ENCODE measurements at places on chromosomes 3 and 15. TPM values are rescaled to one million over a fixed set of nuclear protein-coding genes. Genes with fewer than 3 reads are reported as not detected.

DNA sequence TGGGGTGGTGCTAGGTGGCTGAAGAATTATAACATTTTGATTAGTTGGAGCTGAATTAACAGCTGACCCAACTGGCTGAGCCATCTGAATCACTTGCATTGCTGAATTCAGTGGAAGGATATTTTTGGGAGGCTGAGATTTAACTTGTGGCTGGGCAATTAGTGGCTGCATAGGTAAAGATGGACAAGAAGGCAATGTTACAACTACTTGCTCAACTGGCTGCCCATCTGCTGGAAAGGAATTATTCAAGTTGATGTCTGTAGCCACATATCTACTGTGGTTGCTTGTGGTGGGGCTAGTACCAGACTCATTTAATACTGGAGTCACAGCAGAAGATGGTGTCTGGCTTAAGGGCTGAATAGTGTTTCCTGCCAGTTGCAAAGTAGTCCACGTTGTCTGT lies 36.4 kb downstream of the USF3 start:
- no peaks in the 10 kb centered on the region for H3K4me1 ChIP-seq
- H3K27me3 ChIP-seq: no peaks in the 10 kb centered on the region
- H3K27ac ChIP-seq: no peak overlapping the region
- H3K4me3 ChIP-seq: no peak overlapping the region
- DNase-seq: no peak
- H3K36me3 ChIP-seq: peaks cover 52% of the 10 kb centered on the region

DNA sequence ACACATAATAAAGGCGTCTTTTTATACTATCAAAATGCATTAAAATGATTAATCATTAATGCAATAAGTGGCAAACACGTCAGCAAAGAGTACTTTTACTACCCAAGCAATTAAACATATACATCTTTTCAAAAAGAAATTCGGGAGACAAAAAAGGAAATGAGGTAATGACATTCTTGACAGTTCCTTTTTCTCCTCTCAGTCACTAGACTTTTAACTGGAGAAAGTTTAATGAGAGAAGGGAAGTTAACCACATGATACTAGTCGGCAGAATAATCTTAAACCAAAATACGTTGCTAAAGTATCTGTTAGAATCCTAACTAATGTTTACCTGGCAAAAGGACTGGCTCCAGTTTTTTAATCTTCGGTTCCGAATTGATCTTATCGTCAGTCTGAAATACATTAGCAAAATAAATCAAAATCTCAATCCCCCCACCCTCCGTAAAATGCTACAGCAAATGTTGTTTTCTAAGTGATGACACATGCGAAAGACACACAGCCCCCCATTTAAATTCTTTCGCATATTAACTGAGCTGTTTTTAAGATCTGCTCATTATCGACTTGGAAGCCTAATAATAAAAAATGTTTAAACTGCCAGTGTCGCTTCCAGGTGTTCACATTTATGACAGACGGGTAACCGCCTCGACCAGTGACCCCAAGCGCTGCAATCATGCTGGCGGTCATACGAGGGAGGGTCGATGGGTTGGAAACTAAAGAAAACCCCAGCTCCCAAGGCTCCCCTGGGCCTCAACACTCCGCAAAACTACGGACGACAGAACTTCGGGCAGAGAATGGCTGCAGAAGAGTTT lies 778 bp downstream of the MTMR10 start:
- H3K27me3 ChIP-seq: no peaks in the 10 kb centered on the region
- H3K27ac ChIP-seq: peak overlapping the region; percentile 96
- H3K4me3 ChIP-seq: peak overlapping the region; percentile 97
- no peak for DNase-seq
- peaks cover 33% of the 10 kb centered on the region for H3K4me1 ChIP-seq
- H3K36me3 ChIP-seq: peaks cover 3% of the 10 kb centered on the region

- no peak for DNase-seq
- no peak overlapping the region for H3K27ac ChIP-seq
- H3K27me3 ChIP-seq: no peaks in the 10 kb centered on the region
- H3K36me3 ChIP-seq: peaks cover 2% of the 10 kb centered on the region
- peaks cover 4% of the 10 kb centered on the region for H3K4me1 ChIP-seq
Observed at GRCh38 chr3:14241716-14242115, 63.1 kb downstream of the LSM3 start.

- DNase-seq: no peak
- no peak overlapping the region for H3K27ac ChIP-seq
- no peaks in the 10 kb centered on the region for H3K36me3 ChIP-seq
- H3K4me1 ChIP-seq: peaks cover 9% of the 10 kb centered on the region
- no peak overlapping the region for H3K4me3 ChIP-seq
Observed at GRCh38 chr15:33698126-33698525, 270.2 kb upstream of the CHRM5 start.

- peaks cover 29% of the 10 kb centered on the region for H3K4me1 ChIP-seq
- peaks cover under 1% of the 10 kb centered on the region for H3K36me3 ChIP-seq
- DNase-seq: no peak
- no peaks in the 10 kb centered on the region for H3K27me3 ChIP-seq
Observed at GRCh38 chr3:14989943-14990779, 42.8 kb downstream of the NR2C2 start.

DNA sequence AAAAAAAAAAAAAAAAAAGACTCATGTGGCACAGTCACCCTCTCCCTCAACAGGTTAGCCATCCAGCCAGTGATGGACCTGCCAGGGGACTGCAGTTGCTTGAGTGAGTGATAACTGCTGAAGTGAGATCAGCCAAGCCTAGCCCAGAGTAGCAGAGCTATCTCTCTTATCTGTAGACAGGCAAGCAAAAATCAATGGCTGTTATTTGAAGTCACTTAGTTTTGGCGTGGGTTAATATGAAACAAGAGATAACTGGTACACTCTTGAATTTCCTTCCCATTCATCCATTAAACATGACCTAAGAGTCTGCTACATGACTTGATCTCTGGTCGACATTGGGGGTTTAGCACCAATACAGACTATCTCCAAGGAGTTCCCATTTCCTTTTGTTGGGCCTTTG lies 51.2 kb upstream of the TNIK start:
- H3K27ac ChIP-seq: no peak overlapping the region
- no peak for DNase-seq
- H3K27me3 ChIP-seq: no peaks in the 10 kb centered on the region
- H3K4me1 ChIP-seq: peaks cover 13% of the 10 kb centered on the region
- no peak overlapping the region for H3K4me3 ChIP-seq
- H3K36me3 ChIP-seq: no peaks in the 10 kb centered on the region

GRCh38 chr3:180183346-180183745 lies 146.6 kb upstream of the PEX5L start:
- H3K27me3 ChIP-seq: no peaks in the 10 kb centered on the region
- no peak overlapping the region for H3K4me3 ChIP-seq
- H3K4me1 ChIP-seq: no peaks in the 10 kb centered on the region
- H3K27ac ChIP-seq: no peak overlapping the region
- no peak for DNase-seq
- no peaks in the 10 kb centered on the region for H3K36me3 ChIP-seq

- H3K4me3 ChIP-seq: no peak overlapping the region
- H3K27ac ChIP-seq: no peak overlapping the region
- H3K4me1 ChIP-seq: no peaks in the 10 kb centered on the region
- no peak for DNase-seq
- no peaks in the 10 kb centered on the region for H3K36me3 ChIP-seq
Observed at GRCh38 chr15:59587085-59587826, 24.3 kb upstream of the GCNT3 start.

GRCh38 chr3:172171396-172172075 lies 132.2 kb downstream of the FNDC3B start:
- H3K4me1 ChIP-seq: peaks cover 73% of the 10 kb centered on the region
- no peak overlapping the region for H3K27ac ChIP-seq
- no peaks in the 10 kb centered on the region for H3K36me3 ChIP-seq
- H3K27me3 ChIP-seq: no peaks in the 10 kb centered on the region
- DNase-seq: no peak

GRCh38 chr15:49185473-49185872 lies 15.4 kb downstream of the GALK2 start:
- no peaks in the 10 kb centered on the region for H3K27me3 ChIP-seq
- H3K4me3 ChIP-seq: no peak overlapping the region
- no peak for DNase-seq
- H3K27ac ChIP-seq: no peak overlapping the region
- H3K4me1 ChIP-seq: peaks cover 7% of the 10 kb centered on the region

GRCh38 chr3:101676216-101676764 lies 642 bp downstream of the ZBTB11 start:
- H3K27ac ChIP-seq: peak overlapping the region; percentile 83
- H3K4me3 ChIP-seq: peak overlapping the region; percentile 97
- H3K27me3 ChIP-seq: peaks cover 3% of the 10 kb centered on the region

GRCh38 chr3:15766406-15766805 lies 31.4 kb downstream of the ANKRD28 start:
- H3K4me1 ChIP-seq: peaks cover 3% of the 10 kb centered on the region
- H3K36me3 ChIP-seq: peaks cover 4% of the 10 kb centered on the region
- H3K27ac ChIP-seq: no peak overlapping the region
- no peak overlapping the region for H3K4me3 ChIP-seq

- no peaks in the 10 kb centered on the region for H3K27me3 ChIP-seq
- no peak for DNase-seq
- no peak overlapping the region for H3K4me3 ChIP-seq
Observed at GRCh38 chr3:123089611-123090331, 22.9 kb downstream of the PDIA5 start.

GRCh38 chr3:180947761-180948390 lies 35.4 kb downstream of the FXR1 start:
- no peaks in the 10 kb centered on the region for H3K4me1 ChIP-seq
- H3K27ac ChIP-seq: no peak overlapping the region
- H3K4me3 ChIP-seq: no peak overlapping the region
- H3K36me3 ChIP-seq: peaks cover 20% of the 10 kb centered on the region
- H3K27me3 ChIP-seq: no peaks in the 10 kb centered on the region

- peak; percentile 71 for DNase-seq
- H3K4me3 ChIP-seq: peak overlapping the region; percentile 93
- H3K27me3 ChIP-seq: peaks cover 13% of the 10 kb centered on the region
Observed at GRCh38 chr3:156816794-156817645, 9.1 kb upstream of the LEKR1 start.

DNA sequence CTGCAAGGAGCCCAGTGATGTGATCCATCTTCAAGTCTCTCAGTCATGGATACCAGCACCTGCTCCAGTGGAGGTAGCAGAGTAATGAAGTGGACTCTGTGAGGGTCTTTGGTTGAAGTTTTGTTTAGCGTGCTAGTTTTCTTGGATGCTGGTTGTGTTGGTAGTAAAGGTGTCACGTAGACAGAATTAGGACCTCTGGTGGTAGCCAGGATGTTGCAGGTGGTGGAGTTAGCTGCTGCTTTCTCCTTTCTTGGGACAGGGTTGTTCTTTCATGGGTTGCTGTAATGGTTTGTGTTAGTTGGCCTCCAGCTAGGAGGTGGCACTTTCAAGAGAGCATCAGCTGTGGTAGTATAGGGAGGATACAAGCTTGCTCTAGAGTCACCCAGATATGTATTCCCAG lies 125.2 kb downstream of the ANXA2 start:
- peaks cover 16% of the 10 kb centered on the region for H3K36me3 ChIP-seq
- no peak overlapping the region for H3K4me3 ChIP-seq
- H3K27ac ChIP-seq: peak overlapping the region; percentile 28
- H3K4me1 ChIP-seq: no peaks in the 10 kb centered on the region

DNA sequence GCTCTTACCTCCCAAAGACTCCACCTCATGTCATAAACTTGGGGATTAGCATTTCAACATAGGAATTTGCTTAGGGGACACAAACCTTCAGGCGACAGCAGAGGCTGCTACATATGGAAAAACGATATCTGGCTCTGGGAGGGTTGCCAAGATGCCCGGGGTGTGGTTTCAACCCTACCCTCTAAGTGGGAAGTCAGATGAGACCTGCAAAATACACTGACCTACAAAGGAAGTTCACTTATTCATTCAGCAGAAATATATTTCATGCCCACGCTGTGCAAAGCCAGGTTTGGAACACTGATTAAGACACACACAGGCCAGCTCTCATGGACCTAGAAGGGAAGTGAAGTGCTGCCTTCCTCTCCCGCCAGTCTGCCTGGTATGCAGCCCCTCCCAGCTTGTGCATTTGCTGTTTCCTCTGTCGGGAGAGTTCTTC lies 239.3 kb downstream of the FEZF2 start:
- no peak for DNase-seq
- H3K4me3 ChIP-seq: no peak overlapping the region

DNA sequence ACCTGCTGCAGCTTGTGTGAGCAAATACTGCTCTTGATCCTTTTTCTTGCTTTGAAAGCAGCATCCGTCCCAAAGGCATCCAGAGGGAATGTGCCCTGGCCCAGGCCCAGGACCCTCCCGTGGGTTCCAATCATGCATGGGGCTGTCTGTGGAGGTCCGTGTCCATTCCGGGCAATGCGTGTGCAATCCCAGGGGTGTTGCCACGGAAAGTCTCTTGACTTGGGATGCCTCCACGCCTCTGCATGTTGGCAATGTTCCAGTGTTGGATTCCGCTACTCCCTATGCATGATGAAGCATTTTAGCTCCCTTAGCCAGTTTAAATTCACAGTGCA lies 105.7 kb downstream of the SNRPN start:
- H3K27ac ChIP-seq: no peak overlapping the region
- no peaks in the 10 kb centered on the region for H3K4me1 ChIP-seq
- no peak for DNase-seq
- H3K4me3 ChIP-seq: peak overlapping the region; percentile 49
- peaks cover 99% of the 10 kb centered on the region for H3K36me3 ChIP-seq
- H3K27me3 ChIP-seq: peaks cover 4% of the 10 kb centered on the region

GRCh38 chr3:151386056-151386455 lies 1.5 kb upstream of the P2RY12 start:
- no peak for DNase-seq
- peaks cover 8% of the 10 kb centered on the region for H3K36me3 ChIP-seq
- H3K27ac ChIP-seq: no peak overlapping the region
- H3K4me1 ChIP-seq: peaks cover 16% of the 10 kb centered on the region
- no peak overlapping the region for H3K4me3 ChIP-seq

GRCh38 chr3:98434412-98434811 lies 28.6 kb upstream of the OR5K1 start:
- H3K27ac ChIP-seq: no peak overlapping the region
- H3K4me3 ChIP-seq: no peak overlapping the region
- H3K36me3 ChIP-seq: no peaks in the 10 kb centered on the region
- H3K27me3 ChIP-seq: peaks cover 3% of the 10 kb centered on the region

DNA sequence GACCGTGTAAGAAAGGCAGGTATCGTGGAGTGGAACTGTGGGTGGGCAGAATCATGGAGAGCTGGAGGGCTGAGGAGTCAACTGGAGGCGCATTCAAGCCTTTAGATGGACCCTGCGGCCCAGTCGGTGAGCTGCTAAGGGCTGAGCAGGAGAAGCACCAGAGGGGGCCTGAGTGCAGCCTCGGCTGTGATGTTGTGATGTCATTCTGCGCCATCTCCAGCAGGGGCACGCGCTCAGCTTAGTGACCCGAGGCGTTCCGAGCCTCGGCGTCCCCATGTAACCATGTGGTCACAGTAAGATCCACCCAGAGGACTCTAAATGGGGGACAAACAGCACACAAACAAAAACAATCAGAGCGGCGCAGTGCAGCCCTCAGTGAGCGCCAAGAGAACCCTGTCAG lies 76.8 kb downstream of the VGLL4 start:
- no peak overlapping the region for H3K4me3 ChIP-seq
- peaks cover 30% of the 10 kb centered on the region for H3K4me1 ChIP-seq
- no peak for DNase-seq
- no peaks in the 10 kb centered on the region for H3K27me3 ChIP-seq

TMCO5A gene
- not detected for total RNA-seq

STAC gene
- 0.93 TPM for total RNA-seq

FSTL1 gene
- 180 TPM for total RNA-seq

ARNT2 gene
- total RNA-seq: 57.1 TPM

TRIM42 gene
- total RNA-seq: not detected
